ENCODE measurements at places on chromosomes 6 and 20.

- no peak for DNase-seq
These were observed 93.4 kb upstream of the NHSL1 start for GRCh38 chr6:138592749-138593123.

DNA sequence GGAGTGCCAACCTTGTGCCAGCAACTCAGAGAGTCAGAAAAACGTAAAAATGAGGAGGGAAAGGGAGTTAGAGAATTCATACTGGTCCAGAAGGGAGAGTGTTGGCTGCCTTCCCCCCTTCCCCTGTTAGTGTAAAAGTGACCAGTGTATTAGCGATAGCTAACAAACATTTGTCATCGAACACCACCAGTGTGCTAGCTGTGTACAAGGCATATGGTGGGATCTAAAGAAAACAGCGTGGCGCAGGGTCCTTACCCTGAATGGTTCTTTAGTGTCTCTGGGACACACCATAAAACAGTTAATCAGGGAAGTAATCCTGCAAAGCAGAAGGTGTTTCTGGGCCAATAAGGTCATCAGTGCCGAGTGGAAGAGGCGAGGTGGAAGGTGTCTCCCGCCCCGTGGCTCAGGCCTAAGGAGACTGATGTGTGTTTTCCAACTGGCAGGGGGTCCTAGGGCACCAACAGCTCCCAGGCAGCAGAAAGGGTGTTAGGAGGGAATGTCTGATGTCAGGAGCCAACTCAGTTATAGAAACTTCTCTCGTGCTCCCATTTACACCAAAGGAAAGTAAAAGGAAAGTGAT is 91.9 kb downstream of the TCP11 start:
- DNase-seq: no peak

- no peak for DNase-seq
These were observed 383.7 kb downstream of the CD83 start for GRCh38 chr6:14501240-14501639.

DNA sequence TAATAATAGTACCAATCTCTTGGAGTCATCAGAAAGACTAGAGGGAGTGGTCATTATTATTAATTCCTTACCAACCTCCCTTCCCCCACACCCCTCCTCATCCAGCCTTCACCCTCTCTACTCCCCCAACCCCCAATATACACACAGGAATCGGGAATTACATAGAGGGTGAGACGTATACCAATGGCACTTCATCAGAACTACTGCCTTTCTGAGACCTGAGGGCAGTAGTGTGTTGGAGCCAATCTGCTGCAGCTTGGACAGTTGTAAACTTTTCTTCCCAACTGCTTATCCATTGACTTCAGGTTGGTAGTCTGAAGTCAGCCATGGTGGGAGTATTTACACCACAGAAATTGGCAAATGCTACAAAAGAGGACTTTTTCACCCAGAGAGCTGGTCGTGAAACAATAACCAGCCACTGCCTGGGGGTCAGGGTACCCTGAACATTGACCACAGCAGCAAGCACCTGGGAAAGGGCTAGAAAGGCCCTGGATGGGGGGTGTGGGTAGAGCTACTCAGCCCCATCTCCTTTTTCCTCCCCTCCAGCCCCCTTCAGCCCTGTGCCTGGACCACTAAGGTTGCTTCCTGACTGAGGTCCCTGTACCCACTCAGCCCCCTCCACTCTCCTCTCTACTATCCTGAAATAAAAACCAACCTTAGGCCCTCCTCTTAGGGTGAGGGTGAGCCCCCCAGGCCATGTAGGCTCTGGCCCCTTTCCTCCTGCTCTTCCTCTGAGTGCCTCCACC is 161.5 kb downstream of the MRPL14 start:
- no peak for DNase-seq
